ENCODE measurements at places on chromosomes 16 and 17.

GRCh38 chr17:16589097-16589969 lies 20.3 kb upstream of the ZNF287 start:
- H3K27ac ChIP-seq = peak overlapping the region; percentile 58
- H3K4me3 ChIP-seq = peak overlapping the region; percentile 72
- DNase-seq = peak; percentile 68
- H3K36me3 ChIP-seq = no peaks in the 10 kb centered on the region
- no peaks in the 10 kb centered on the region for H3K27me3 ChIP-seq

GRCh38 chr16:65114527-65114926 lies 7.3 kb downstream of the CDH11 start:
- no peak overlapping the region for H3K4me3 ChIP-seq
- no peak for DNase-seq
- H3K27ac ChIP-seq = no peak overlapping the region
- H3K27me3 ChIP-seq = no peaks in the 10 kb centered on the region

DNA sequence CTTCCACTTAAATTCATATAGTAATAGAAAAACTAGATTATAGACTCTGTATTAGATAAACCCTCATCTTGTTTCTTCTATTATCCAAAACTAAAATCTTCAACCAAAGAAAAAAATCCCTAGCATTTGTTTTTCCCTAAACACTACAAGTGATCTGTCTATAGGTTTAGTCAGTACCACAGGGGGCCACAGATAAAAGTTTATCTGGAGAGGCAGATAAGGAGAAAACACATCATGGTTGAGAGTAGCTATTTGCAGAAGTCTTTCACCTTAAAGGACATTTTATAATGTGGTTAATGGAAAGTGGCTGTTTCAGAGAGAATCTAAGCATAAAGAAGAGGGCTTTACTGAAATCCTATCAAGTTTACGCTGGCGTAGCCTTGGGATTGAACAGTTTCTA lies 160.1 kb downstream of the CDK5R1 start:
- no peak for DNase-seq
- H3K4me1 ChIP-seq = no peaks in the 10 kb centered on the region
- no peak overlapping the region for H3K27ac ChIP-seq
- H3K36me3 ChIP-seq = peaks cover 23% of the 10 kb centered on the region
- no peak overlapping the region for H3K4me3 ChIP-seq

DNA sequence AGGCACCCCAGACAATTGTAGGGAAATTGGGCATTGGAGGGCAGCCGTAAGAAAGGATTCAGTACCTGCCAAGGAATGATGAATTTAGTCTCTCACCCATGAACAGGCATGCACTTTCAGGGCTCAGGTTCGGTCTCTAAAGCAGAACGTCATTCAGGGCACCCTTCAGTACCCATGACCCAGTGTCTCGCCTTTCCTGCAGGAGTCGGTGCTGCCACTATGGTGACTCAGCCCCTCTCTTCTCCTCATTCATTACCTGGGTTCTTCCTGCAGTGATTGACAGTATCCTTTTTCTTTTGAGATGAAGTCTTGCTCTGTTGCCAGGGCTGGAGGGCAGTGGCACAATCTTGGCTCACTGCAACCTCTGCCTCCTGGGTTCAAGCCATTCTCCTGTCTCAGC lies 8.4 kb downstream of the SOST start:
- no peak for DNase-seq
- no peaks in the 10 kb centered on the region for H3K27me3 ChIP-seq
- H3K4me3 ChIP-seq = no peak overlapping the region
- H3K36me3 ChIP-seq = no peaks in the 10 kb centered on the region
- H3K4me1 ChIP-seq = peaks cover 3% of the 10 kb centered on the region
- H3K27ac ChIP-seq = no peak overlapping the region

- H3K4me3 ChIP-seq = no peak overlapping the region
- no peak overlapping the region for H3K27ac ChIP-seq
- no peaks in the 10 kb centered on the region for H3K27me3 ChIP-seq
- H3K36me3 ChIP-seq = peaks cover 47% of the 10 kb centered on the region
Observed at GRCh38 chr17:75001915-75002843, 10.3 kb upstream of the MRPL58 start.

- H3K36me3 ChIP-seq = no peaks in the 10 kb centered on the region
- H3K27ac ChIP-seq = no peak overlapping the region
- H3K4me1 ChIP-seq = no peaks in the 10 kb centered on the region
Observed at GRCh38 chr16:65037556-65037955, 84.3 kb downstream of the CDH11 start.

DNA sequence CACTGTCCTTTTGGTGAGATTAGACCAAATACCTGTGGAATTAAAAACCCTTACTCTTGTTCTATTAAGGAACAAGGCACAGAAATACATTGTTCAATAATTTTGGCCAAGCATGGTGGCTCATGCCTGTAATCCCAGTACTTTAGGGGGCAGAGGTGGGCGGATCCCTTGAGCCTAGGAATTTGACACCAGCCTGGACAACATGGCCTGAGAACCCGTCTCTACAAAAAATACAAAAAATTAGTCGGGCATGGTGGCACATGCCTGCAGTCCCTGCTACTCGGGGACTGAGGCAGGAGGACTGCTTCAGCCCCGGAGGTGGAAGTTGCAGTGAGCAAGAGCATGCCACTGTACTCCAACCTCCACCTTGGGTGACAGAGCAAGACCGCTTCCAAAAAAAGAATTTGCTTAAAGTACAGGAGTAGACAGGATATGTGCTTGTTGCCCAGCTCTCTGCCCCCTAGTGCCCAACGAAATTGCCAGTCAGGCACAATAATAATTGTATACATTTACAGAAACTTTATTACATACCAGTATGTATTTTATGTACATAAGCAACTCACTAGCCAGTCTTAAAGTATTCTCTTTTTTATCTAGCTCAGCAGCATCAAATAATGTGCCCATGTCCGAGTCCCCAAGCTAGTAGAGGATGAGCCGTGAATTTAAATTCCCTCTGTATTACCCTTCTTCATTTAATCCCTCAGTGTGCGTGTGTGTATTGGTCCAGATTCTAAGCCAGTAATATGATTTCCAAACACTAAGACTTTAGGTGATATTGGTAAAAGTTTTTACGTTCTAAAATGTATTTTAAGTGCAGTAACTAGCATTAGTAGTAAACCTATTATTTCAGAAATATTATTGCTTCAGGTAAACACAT lies 1.4 kb downstream of the THUMPD1 start:
- H3K4me3 ChIP-seq = peak overlapping the region; percentile 85
- peak overlapping the region; percentile 94 for H3K27ac ChIP-seq
- DNase-seq = no peak
- H3K27me3 ChIP-seq = no peaks in the 10 kb centered on the region
- peaks cover 19% of the 10 kb centered on the region for H3K4me1 ChIP-seq
- peaks cover 12% of the 10 kb centered on the region for H3K36me3 ChIP-seq

DNA sequence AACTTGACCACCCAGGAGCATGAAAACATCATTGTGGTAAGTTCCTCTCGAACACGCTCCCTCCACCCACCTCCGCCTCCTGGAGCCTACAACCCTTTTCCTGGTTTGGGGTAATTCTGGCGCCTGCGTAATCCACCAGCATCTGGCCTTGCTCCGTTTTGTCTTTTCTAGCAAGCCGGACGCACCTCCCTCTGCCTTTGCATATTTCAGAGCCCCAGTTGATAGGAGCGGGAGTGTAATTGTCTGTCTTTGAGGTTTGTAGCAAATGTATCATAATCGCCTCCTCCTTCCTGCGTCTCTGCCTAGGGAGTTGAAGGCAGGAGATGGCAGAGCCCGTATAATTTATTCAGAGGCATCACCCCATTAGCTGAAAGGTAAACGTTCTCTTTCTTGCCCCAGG lies 121.3 kb upstream of the PLCG2 start:
- peaks cover 41% of the 10 kb centered on the region for H3K36me3 ChIP-seq
- H3K27ac ChIP-seq = no peak overlapping the region
- no peak overlapping the region for H3K4me3 ChIP-seq
- H3K27me3 ChIP-seq = no peaks in the 10 kb centered on the region

DNA sequence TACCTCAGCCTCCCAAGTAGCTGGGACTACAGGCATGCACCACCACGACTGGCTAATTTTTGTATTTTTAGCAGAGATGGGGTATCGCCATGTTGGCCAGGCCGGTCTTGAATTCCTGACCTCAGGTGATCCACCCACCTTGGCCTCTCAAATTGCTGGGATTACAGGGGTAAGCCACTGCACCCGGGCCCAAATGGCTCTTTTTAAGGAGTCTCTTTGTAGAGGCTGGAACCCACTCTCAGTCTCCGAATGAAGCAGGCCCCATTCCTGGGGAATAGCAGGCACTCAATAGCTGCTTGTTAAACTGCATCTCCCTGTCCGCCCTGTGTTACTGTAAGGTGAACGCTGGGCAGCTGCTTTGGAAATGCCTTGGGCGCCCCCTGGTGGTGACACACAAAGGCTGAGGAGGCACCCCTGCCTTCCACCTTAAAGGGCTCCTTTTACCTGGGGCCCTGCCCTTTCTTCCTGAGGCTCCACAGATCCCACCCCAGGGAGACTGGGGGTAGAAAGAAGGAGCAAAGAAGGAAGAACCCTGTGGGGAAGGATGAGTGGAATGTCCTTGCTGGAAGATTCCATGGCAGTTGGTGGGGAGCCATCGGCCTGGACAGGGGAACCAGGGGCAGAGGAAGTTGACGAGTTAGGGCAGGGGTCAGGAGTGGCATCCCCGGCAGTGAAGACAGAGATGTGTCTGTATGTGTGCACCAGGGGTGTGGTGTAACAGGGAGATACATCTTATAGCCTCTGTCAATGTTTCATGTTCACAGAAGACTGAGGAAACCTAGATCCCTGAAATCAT lies 6.1 kb upstream of the SP2 start:
- peaks cover 5% of the 10 kb centered on the region for H3K4me1 ChIP-seq
- no peak overlapping the region for H3K4me3 ChIP-seq
- no peak overlapping the region for H3K27ac ChIP-seq

GRCh38 chr16:68889508-68890150 lies 46.3 kb downstream of the TANGO6 start:
- H3K36me3 ChIP-seq = no peaks in the 10 kb centered on the region
- no peak for DNase-seq
- no peaks in the 10 kb centered on the region for H3K27me3 ChIP-seq
- H3K4me1 ChIP-seq = no peaks in the 10 kb centered on the region
- H3K4me3 ChIP-seq = no peak overlapping the region

DNA sequence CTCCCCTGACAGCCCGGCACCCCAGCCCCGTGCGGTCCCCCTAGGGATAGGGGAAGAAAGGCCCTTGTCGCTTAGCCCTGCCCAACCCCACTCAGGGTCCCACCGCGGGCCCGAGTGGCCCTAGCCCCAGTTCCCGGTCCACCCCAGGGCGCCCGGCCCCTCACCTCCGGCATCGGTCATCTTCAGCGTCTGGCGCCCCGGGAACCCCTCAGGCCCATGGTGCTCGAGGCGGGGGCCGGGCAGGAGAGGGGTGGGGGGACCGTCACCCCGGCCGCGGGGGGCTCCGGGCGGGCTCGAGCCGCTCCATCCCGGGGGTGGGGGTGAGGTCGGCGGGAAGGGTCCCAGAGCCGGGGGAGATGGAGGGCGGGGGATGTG lies 620 bp downstream of the SAMD14 start:
- peaks cover 49% of the 10 kb centered on the region for H3K4me1 ChIP-seq
- no peak for DNase-seq
